ENCODE measurements at places on chromosomes 1 and 21.

DNA sequence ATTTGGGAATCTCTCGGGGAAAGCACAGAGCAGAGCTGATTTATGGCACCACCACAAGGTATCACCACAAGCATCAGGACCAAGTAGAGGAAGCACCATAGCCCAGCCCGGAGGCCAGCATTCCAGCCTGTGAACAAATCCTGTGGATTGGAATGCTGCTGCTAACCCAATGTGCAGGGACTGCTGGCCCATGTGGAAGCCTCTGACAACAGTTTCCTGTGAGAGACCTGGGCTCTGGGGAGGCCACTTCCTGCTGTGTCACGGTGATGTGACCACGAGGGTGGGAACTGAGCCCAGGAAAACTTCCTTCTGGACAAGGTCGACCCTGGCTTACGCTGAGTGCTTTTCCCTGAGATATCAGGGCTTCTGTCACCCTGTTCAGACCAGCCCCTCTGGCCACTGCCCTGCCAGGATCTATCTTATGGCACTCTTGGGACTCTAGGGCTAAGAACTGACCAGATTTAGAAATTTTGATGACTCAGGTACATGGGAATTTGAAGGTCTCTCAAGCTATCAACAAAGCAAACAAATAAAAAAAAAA, 88.3 kb upstream of the NGF start:
- no peak for DNase-seq

DNA sequence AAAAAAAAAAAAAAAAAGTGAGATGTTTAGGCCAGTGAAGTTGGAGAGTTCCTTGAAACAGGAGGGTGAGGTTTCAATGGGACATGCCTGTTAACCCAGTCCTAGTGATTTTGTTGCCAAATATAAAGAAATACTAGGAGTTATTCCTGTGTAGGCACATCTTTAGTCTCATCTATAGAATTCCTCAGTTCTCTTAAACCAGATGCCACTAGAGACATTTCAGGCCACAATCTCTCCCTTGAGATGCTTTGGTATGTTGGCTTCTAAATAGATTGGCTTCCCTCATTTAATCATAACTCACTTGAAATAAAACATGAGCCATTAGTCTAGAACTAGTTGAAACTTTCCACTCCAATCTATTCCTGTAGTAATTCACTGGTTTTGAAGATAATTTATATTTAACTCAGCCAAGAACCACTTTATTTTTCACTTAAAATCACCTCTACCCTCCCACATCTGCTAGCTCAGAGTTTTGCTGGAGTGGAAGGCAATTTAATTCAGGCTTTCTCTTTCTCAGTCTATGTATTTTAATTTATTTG, 29.8 kb downstream of the GPR137B start:
- no peak for DNase-seq

DNA sequence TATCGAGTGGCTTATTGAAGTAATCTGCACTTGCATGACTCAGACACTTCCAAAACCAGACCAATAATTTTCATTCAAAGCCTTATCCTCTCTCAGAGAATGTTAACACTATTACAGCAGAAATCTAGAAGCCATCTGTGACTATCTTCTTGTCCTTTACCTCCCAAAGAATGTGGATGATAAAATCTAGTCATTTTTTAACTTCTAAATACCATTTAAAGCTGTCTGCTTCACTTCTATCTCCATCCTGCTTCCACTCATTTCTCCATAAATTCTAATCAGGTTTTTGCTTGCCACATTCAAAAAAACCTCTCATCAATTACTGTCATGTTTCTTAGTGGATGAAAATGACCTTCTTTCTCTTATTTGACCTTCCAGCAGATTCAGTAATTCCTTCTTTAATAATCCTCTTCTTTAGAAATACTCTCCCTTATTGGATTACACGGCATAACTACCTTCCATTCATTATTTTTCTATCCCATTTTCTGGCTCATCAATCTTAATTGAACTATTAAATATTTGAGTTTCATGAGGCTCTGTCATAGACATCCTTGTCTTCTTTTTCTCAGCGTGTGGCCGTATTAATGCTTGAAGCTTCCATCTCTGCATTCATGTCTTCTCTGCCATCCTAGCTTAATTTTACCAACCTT, 1999.4 kb downstream of the MRPL39 start:
- DNase-seq, result no peak

- DNase-seq, result peak; percentile 29
Observed at GRCh38 chr21:44875316-44875700, 1.8 kb upstream of the PTTG1IP start.

DNA sequence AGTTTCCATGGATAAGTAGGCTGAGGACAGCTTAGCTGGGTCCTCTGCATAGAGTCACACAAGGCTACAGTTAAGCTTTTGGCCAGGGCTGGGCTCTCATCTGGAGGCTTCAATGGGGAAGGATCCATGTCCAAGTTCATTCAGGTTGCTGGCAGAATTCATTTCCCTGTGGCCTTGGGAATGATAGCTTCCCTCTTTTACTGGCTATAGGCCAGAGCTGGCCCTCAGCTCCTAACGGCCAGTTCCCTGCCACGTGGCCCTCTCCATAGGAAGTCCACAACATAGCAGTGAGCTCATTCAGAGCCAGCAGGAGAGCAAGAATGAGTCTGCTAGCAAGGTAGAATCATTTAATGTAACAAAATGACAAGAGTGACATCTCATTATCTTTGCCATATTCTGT, 15.1 kb upstream of the PODN start:
- no peak for DNase-seq

GRCh38 chr21:15604413-15604812, 125.4 kb upstream of the USP25 start:
- no peak for DNase-seq

DNA sequence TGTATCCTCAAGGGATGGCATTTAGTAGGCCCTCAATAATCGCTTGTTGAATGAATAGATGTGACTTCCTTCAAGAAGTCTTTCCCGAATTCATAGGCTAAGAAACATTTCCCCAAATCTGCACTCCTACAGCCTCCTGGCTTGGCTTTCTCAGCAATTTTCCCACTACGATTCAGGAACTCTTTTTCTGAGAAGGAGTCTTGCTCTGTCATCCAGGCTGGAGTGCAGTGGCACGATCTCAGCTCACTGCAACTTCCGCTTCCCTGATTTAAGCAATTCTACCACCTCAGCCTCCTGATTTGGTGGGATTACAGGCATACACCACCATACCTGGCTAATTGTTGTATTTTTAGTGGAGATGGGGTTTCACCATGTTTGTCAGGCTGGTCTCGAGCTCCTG, 37.9 kb upstream of the IFFO2 start:
- no peak for DNase-seq

Data from CD4-positive, alpha-beta T cell treated with Interleukin-6 for 4 hours (primary cell).